Activated CD4-positive, CD25-positive, alpha-beta regulatory T cell treated with anti-CD3 and anti-CD28 coated beads, Interleukin-2, amount 50 U/mL, for 24 hours (primary cell): ENCODE measurements at places on chromosomes 3 and 15.

GRCh38 chr3:45612918-45613602 lies 18.5 kb downstream of the LIMD1 start:
- ATAC-seq = no peak

DNA sequence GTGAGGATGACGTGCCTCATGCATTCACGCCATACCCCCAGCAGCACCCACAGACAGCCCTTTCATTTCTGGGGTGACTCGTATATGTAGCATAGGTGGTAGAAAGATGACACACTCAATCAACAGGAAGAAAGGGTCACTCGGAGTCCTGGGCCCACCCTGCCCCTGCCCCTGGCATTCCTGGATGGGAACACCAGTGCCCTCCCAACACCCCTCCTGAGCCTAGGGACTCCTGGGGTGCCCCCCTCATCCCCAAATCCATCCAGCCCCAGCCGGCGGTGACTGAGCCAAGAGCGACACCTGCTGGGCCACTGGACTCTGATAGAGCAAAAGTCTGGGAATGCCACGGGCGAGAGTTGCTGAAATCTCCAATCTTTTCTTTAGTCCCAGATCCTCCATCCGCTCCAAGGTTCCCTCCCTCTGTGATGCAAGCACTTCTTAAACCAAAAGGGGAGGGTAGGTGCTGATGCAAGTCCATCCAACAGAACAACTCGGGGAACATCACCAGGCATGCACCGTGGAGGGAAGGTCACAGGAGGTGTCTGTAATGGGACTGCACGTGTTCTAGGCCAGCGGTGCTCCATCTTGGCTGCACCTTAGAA lies 31.1 kb downstream of the ACAN start:
- ATAC-seq = peak; percentile 41

DNA sequence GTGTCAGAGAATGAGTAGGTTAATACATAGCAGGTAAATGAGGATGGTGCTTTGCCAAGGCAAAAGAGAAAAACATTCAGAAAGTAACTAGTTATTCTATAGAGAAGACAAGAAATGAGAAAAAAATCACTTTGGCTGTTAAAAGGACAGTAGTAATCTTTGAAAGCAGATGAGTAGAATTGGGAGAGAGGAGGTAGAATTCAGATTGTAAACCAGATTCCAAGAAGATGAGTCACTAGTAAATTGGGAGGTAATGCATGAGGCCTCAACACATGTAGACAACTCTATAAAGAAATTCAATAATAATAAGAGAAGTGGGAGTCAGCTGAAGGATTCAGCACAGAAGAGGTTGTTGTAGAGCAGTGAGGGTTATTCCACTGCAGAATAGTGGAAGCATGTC lies 81.4 kb downstream of the MBNL1 start:
- ATAC-seq = peak; percentile 11

DNA sequence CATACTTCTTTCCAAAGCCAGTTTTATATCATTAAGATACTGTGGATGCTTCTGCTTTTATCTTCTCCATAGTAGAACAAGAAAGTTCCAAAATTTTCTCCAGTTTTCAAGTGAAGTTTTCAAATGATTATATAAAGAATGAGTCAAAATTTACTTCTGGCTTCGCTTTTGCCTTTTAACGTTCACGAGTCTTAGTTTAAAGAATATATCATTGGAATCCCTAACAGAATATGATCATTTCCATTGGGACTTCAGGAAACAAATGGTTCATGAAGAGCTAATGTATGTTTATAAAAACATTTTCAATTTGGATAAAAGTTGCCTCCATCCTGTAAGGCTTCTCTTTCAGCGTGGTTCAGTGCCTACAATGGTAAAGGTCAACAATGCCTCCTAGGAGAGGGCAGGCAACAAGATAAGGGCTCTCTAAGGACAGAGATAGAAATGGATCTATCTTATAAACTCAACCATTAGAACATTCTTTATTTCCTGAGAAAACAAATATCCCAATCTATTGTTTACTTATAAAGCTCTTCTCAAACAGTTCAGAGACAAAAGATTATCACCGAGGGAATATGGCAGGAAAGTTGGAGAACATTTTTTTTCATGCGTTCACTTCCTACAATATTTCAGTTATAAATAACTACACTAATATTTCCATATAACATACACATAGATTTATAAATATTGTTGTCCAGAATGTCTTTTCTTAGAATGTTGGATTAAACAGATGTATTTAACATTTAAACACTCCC lies 60.5 kb downstream of the FBN1 start:
- no peak for ATAC-seq

DNA sequence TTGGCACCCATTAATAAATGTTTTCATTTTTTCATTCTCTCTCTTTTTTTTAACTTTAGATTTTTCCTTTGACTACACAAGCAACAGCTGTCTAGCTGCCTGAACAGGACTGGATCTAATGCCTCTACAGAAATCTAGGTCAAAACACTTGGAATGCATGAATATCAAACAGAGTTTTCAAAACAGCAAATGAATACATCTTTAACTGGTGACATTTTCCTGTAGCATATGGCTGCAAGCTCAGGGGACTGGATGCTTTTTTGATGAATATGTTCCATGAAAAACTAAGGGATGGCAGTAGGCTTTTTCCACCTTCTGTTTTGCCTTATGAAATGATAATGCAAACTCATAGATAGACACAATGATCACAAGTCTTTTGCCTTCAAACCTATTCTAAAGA lies 661.7 kb downstream of the MCTP2 start:
- no peak for ATAC-seq

DNA sequence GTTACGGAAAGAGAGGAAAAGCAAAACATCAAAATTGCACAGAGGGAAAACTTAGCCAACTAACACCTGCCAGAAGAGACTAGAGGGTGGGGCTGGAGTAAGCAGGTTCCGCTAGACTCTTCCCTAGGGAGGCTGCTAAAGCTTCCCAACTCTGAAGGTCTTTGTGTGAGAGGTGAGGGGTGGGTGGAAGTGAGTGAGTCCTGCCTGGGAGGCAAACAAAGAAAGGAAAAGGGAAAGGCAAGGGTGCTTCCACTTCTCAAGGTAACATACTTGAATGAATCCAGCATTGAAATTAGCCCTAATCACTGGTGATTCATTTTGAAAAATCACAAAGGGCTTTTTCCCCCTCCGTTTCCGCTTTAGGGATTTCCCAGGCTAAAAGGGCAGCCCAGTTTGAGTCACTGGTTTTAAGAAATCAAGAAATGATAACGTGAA lies 220.5 kb upstream of the ADAMTS9 start:
- ATAC-seq = no peak

DNA sequence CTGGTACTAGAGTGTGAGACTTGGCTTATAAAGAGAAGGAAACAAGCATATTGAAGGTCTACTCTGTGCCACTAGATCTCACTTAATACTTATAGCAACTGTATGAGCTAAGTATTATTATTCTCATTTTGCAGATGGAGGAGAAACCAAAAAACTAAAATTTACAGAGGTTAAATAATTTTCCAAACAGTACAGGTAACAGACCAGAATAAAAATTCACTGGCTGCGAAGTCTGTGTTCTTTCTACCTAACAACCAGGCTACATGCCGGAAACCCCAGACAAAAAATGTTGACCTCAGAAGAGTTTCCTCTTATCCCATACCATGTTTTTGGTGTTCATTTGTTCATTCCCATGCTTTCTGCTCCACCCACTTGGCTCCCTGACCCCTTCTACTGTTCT lies 46.6 kb downstream of the CMSS1 start:
- no peak for ATAC-seq

- ATAC-seq = no peak
Observed at GRCh38 chr15:65275728-65276126, 11.0 kb downstream of the PARP16 start.

DNA sequence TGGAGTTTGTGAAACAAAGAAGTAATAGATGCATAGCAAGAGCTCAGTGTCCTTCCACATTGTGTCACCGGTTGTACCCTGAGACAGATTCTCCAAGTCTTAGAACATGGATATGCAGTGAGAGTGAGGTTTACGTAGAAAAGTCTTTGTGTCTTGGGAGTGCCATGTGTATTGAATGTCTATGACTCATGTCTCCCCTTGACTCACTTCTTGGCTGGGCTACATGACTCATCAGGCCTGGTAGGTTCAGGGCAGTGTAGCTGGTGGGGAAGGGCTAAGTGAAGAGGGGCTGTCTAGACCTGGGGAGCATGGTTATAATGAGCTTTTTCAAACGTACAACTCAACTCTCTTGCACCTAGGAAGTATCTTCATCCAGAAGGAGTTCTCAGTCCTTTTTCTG lies 167.4 kb downstream of the GAP43 start:
- peak; percentile 95 for ATAC-seq

- ATAC-seq = no peak
Observed at GRCh38 chr3:194176274-194176991, 40.5 kb downstream of the HES1 start.

DNA sequence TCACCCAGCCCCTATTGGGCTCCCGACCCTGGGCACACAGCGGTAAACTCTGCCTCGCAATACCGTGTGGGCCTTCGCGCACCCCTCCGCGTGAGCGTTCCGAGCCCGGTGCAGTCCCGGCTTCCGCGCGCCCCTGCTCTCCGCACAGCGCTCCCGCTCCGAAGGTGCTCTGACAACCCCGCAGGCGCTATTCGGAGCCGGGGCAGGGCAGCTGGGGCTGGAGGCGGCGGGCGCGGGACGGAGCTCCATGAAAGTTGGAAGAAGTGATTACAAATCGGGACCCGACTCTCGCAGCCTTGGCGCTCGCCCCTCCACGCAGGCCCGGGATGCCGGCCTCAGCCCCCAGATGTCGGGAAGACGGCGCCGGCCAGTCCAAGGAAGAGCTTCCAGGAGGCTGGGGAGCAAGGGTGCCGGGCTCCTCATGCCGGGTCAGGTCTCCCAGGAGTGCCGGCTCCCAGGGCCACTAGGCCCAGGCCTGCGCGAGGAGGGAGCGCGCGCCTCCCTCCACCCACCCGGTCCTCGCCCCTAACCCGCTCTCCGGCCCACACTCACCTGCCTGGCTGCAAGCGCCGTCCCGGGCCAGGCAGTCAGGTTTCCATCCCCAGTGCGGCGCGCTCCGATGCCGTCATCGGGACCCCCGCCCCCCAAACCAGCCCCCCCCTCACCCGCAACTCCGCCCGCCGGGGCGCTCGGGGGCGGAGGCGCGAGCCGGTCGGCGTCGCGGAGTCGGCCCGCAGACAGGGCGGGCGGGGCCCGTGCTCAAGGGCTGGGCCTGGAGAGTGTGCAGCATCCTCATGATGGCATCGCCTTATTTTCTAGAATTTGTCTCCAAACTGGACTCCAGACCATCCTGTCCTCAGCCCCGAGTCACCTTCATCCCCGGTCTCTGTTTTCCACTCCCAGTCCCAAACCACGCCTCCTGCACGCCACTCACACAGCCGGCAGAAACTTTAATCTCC lies at the start of gene KIF7:
Gene KIF7, minus strand, starts transcription at position 621 of the 959 bp plus-strand sequence. CDS start 2,537 bp downstream, outside the sequence.
- no peak for ATAC-seq

DNA sequence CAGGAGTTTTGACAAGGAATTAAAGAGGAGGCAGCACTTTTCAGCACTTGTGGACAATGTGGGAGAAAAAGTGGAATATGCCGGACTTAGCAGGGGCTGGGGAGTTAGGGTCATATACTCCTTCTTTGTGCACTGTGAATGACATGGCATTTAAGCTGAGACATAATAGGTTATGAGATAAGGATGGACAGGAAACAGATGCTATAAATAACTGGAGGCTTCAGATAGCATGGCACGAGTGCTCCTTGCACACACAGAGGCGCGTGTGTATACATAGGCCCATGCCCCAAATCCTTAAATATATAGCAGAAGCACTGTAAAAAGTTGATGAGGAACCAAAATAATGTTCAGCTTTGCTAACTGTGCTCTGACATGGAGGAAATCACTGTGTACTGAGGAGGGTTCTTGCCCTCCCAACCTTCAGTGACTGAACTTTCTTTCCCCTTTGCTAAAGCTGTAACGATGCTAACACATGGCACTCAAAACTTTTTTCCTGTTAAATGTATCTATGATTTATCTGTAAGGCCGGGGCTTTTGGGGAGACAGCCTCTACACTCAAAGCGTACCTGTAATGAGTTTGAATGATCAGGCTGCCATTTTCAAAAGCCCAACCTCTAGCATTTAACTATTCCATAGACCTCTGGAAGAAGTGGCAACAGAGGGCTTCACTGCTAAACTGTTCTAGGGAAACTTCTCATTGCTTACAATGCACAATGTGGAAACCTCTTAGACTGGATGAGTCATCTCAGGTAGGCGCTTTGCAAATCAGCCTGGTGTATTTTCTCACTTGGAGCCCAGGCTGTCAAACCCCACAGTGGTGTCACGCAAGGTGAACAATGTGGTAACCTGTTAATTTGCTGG lies 784.6 kb downstream of the NR2F2 start:
- no peak for ATAC-seq

DNA sequence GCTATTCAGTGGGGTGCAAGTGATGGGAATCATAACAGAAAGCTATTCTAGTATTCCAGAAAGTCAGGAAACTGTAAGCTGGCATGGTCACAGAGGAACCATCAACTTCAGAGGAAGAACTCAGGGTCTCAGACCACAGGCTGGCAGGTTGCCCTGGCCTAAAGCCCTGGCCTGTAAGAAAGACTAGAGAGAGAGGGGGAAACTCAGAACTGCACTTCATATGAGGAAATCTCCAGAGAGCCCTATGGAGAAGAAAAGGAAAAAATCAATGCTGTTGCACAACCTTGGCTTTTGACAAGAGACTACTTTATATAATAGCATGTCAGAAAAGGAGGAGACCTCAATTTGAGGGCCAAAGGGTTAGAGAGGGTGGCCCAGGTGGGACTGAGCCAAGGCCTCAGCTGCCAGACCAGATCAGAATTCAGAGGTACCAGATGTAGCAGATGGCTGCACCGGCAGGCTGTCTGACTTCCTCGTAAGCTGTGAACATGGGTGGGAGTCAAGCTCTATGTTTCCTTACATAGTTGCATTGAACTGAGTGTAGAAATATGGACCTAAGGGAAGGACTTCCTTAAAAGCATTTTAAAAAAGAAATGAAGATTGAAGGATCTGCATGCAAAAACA lies 333.8 kb downstream of the PDCD6IP start:
- ATAC-seq = no peak

DNA sequence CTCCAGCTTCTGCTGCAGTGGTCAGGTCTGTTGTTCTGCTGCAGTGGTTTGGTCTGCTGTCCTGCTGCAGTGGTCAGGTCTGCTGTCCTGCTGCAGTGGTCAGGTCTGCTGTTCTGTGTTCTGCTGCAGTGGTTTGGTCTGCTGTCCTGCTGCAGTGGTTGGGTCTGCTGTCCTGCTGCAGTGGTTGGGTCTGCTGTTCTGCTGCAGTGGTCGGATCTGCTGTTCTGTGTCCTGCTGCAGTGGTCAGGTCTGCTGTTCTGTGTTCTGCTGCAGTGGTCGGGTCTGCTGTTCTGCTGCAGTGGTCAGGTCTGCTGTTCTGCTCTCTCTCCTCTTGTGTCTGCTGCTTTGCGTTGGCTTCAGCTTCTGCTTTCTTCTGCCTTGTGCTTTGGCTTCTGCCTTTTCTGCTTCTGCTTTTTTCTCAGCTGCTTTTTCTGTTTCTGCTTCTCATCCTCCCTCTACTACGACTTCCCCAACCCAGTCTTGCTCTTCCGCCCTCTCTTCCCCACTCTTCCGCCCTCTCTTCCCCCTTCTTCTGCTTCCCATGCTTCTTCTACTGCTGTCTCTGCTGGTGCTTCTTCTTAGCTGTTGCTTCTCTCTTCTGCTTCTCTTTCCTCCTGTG lies 50.7 kb downstream of the FAM43A start:
- ATAC-seq = no peak

DNA sequence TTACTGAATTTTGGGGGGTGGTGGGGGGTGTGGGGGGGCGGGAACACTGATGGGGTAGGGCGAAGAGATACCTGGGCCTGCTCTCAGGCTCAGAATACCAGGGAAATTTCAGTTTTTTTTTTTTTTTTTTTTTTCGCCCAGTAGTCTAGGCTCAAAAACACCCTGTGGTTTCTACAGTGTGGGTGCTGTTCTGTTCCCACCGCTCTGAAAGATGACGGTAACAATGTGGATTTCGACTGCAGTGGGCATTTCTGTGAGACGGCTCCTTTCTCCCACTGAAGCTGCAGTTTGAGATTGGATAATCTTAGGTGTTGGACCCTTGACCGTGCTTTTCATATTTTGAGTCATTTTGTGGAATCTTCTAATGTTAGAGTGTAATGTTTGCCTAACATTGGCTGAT lies 143.8 kb upstream of the RGMA start:
- no peak for ATAC-seq
